ENCODE measurements at places on chromosomes 13 and 19.
A peak's percentile ranks its signal among the peaks of the same experiment; 100 is the strongest.

GRCh38 chr19:17599780-17600179, 44.3 kb downstream of the COLGALT1 start:
- no peak for DNase-seq

GRCh38 chr13:80586356-80586755, 245.4 kb upstream of the SPRY2 start:
- DNase-seq: no peak

GRCh38 chr19:47323872-47324271, 8.1 kb upstream of the C5AR2 start:
- no peak for DNase-seq

DNA sequence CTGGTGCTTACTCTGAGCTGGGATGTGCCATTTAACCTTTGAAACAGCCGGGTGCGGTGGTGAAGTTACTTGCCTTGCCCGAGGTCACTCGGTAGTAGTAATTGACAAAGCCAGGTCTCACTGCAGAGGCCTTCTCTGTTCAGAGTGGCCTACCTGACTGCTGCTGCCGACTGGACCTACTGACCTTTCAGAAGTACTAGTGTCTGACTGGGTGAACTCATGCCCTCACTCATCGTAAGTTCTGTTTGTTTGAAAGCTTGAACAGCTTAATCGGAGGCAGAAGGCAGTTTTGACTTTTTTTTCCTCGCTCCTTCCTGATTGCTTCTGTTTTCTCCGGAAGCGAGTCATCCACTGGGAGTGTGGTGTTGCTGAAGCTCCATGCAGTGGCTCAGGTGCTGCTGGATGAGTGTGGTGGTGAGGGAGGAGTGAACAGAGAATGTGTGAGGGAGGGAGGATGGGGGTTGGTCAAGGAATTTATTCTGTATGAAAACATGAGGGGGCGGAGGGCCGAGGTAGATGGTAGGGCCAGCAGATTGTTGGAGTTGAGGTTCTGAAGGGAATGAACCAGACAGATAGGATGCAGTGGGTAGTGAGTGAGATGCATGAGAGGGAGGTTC, 2.7 kb downstream of the SPINT2 start:
- no peak for DNase-seq

DNA sequence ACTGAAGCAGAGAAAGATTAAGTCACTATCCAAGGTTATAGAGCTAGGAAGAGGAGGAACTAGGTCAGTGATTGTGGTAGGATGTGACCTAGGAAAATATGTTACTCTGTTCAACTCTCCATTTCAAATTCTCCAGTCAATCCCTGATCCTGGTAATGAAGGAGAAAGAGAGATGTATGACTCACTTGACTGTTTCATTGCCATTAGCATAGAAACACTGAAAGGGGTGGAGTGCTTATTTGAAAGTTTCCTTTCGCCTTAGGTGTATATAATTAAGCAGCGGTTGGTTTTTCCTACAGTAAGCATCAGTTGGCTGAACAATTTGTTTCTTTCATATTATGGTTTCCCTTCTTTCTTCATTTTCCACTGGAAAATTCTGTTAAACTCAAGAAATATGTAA, 198.1 kb upstream of the CSNK1A1L start:
- DNase-seq: no peak

DNA sequence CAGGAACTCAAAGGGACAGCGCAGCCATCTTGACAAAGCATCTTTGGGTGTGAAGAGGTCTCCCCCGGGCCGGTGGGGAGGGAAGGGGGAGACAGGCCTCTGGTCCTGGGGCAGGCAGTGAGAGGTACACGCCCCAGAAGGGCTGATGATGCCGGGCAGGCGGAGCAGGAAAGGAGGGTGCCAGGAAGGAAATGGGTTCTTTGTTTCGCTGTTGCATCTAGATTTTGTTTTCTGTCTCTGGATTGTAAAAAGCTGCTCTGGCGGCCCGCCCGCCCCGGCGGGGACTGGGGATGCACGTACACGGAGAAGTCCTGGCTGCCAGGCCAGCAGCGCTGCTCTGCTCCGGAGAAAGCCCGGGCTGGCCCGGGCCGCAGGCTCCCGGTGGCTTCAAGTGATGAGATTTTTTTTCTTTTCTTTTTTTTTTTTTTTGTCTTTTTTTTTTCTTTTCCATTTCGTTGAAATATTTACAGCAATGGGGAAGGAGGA, 13.2 kb upstream of the ASF1B start:
- peak; percentile 35 for DNase-seq

- DNase-seq: no peak
These were observed 38.9 kb upstream of the KL start for GRCh38 chr13:32977321-32977720.

DNA sequence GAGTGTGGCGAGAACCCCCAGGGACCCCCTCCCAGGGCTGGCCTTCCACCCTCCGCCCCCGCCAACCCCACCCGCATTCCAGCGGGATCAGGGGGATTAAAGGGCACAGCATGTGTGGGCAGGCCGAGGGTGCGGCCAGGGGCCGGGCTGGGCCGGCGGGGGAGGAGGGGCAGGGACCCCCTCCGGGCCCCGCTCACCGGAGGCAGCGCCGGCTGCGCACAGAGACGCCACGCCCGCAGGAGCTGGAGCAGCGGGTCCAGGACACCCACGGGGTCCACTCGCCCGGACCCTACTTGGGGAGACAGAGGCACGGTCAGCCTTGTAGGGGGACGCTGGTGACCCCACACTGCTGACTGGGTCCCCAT, 2.4 kb downstream of the ADAMTSL5 start:
- DNase-seq: no peak

GRCh38 chr19:16359074-16359473, 34.4 kb downstream of the KLF2 start:
- DNase-seq: no peak

DNA sequence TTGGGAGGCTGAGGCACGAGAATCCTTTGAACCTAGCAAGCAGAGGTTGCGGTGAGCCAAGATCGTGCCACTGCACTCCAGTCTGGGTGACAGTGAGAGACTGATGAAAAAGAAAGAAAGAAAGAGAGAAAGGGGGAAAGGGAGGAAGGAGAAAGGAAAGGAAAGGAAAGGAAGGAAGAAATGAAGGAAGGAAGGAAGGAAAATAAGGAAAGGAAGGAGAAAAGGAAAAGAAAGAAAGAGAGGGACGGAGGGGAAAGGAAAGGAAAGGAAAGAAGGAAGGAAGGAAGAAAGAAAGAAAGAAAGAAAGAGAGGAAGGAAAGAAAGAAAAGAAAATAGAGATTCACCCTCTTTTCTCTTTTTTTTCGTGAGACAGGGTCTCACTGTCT, 8.7 kb downstream of the PDE4A start:
- no peak for DNase-seq

- no peak for DNase-seq
These were observed 21.7 kb downstream of the CSNK1G2 start for GRCh38 chr19:1962674-1963073.

DNA sequence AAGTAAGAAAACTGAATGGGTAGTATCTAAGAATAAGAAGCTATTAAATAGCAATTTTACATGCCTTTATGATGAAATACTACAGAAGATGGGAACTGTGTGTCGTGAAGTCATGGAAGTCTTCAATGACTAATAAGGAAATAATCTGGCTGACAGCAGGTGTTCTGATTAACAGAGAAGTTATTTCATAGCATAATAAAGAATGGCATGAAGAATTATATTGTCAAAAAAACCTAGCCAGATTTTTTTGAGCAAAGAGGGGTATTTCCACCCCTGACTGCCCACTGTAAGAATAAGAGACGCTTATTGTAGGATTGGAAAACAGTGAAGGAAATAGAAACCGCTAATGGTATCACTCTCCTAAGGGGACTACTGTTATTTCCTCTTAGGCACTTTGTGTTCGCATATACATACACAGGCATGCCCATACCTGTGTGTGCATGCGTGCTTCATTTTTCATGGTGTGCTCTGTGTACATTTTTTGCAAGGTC, 318.8 kb downstream of the SHISA2 start:
- no peak for DNase-seq

- DNase-seq: no peak
These were observed 182.9 kb downstream of the SLITRK6 start for GRCh38 chr13:85616275-85616674.

GRCh38 chr13:37681281-37682032, 82.9 kb upstream of the POSTN start:
- no peak for DNase-seq

DNA sequence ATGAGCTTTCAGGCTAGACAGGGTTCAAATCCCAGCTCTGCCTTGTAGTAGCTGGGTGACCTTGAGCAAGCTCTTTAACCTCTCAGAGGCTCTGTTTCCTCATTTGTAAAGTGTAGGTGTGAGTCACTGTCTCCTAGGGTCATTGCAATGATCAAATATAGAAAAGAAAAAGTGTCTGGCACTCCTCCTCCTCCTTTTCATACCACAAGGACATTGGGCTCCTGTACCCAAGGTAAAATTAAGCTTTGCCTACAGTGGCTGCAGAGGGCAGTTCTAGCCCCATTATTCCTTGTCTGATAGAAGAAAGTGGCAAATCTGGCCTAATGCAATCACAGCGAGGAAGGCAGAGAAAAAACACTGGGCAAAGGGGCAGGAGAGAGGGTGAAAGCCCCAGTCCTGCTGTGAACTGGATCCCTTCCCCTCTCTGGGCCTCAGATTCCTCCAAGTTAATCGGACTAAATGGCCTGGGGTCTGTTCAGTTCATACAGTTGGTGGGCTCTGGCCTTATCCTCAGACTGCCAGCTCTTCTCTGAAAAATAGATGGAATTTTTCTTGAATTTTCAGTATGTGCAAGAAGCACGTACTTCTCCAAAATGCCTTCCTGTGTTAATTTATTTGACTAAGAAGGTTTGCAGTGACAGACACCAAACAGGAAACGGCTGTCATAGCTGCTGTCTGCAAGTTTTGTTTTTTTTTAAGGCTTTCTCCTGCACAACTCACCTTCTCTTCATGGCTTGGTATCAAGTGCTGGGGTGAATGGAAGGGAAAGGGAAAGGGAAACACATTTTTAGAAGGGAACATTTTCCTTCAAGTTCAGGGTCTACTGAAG, 35.3 kb downstream of the RGCC start:
- no peak for DNase-seq

- no peak for DNase-seq
These were observed 113.3 kb downstream of the RAB20 start for GRCh38 chr13:110448230-110448629.

DNA sequence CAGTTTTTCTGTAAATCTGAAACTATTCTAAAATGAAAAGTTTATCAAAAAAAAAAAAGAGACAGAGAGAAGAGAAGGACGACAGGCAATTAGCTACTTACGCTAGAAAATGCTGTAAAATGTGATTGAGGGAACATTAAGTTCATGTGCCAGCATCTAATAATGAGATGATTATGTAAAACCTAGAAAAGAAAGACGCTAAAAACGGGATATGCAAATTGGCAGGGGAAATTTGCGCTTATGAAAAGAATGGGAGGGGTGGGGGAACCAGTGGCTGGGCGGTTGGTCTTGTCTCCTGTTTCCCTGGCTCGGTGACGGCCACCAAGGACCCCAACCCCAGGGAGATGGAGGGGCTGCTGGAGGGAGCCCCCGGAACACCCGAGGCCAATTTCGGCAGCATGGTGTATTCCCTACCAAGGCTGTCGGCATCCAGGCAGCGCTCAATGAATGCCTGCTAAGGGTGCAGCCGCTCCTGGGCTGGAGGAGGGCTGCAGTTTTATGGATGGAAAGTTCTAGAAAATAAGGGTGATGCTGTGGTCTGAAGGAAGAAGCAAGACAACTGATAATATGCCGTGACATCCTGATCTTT, 34.2 kb downstream of the GNG7 start:
- DNase-seq: no peak

DNA sequence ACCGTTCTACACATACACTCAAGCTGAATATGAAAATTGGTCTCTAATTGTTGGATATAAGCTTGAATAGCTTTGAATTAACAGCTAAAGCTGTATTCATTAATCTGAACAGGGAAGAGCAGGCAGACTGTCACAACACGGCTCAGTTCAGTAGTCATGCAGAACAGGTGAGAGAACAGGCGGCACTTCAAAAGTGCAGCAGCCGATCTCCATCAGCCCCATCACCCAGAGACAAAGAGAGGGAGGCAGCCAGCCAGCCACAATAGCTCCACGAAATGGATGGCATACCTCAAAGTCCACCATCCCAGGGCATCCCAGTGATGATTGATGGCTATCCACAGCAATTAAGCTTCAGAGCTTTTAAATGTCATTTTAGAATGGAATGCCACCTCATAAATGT, 419.2 kb downstream of the OLFM4 start:
- DNase-seq: no peak

DNA sequence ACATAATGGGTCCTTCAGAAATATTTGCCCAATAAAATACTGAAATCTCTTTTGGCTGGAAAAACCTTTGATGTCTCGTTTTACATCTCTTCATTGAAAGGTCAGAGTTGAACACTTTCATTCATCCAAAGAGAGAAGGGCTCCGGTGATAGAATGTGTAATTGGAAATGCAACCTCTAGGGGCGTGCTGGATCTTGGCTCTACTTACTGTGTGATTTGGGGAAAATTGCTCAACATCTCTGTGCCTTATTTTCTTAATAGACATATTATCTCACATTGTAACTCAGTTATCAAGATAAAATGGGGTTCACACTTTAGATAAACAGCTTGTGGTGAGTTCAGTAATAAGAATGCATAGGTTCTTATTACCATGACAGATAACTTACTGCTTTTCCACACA, 1444.1 kb downstream of the SLITRK5 start:
- DNase-seq: no peak

GRCh38 chr19:14248578-14249011, 42.6 kb upstream of the ADGRL1 start:
- peak; percentile 37 for DNase-seq

DNA sequence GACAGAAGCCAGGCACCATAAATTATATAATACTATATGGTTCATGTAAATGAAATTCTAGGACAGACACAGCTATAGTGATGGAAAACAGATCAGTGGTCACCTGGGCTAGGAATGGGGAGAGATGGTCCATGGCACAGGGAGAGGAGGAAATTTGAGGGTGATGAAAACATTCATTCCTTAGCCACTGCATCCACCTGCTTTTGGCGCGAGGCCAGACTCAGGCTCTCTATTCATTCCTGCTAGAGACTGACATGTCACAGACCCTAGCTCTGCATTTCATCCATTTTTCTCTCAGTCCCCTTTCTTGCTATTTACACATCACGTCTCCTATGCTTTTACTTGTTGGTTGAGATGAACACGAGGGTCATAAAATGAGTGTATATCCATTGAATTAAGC, 628.3 kb upstream of the SLC10A2 start:
- no peak for DNase-seq

DNA sequence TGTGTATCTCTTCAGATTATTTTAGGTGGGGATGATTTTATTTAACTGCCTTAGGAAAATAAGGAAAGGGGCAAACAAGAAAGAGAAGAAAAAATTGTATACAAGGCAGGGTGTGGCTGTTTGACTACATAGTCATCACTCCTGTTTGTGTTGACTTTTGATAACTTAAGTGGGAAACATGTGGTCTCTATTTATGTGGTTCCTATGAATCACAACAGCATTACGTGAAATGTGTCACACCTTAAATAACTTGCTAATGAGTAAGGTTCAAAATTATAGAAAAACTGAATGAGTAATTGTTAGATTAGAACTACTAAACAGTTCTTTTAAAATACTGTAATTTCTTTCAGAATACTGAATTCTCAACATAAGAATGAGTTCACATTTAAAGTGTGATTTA, 69.3 kb downstream of the LMO7 start:
- no peak for DNase-seq

GRCh38 chr13:68927387-68928026, 1180.1 kb upstream of the ATXN8OS start:
- DNase-seq: no peak
